ENCODE measurements at places on chromosomes 4 and X. TPM values are rescaled to one million over a fixed set of nuclear protein-coding genes. Genes with fewer than 3 reads are reported as not detected.

TMPRSS11B gene
- total RNA-seq: not detected

SOD3 gene
- not detected for total RNA-seq

HMGN5 gene
- 1.6 TPM for total RNA-seq

- no peak for DNase-seq
These were observed 31.5 kb downstream of the NOP14 start for GRCh38 chr4:2931512-2932301.

DNA sequence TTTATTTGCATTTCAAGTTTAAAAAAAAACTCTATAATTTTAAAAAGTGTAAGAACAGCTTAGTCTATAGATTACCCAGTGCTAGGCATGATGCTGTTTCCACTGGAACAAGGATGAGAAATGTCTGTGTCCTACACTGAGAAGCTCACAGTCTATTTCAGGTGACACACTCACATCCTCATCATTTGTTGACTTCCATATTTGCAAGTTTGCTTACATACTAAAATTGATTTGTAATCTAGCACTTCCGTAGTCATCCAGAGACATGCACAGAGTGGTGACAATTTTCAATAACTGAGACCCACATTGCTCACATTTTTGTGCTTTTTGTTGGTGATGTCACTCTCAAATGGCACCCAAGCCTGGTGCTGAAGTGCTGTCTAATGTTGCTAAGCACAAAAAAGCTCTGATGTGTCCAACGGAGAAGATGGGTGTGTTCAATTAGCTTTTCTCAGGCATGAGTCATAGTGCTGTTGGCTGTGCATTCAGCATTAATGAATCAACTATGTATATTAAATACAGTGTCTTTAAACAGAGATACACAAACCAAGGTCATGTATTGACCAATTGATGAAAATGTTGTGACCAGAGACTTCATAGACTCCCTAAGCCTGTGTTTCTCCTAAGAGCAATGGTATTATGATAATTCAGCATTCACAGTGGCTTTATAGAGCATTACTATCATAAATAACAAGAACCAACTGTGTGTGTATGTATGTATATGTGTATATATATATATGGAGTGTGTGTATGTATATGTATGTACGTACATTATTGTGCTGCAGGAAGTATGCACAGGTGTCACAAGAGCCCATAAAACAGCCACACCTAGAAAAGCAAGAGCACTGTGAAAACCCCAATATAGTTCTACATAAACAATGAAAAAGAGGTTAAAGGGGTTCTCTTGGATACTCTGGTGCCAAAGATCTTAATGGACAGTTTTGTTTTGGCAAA lies 31.2 kb upstream of the VCX3B start:
- no peak for DNase-seq

F8A3 gene
- total RNA-seq: 0.56 TPM

DNA sequence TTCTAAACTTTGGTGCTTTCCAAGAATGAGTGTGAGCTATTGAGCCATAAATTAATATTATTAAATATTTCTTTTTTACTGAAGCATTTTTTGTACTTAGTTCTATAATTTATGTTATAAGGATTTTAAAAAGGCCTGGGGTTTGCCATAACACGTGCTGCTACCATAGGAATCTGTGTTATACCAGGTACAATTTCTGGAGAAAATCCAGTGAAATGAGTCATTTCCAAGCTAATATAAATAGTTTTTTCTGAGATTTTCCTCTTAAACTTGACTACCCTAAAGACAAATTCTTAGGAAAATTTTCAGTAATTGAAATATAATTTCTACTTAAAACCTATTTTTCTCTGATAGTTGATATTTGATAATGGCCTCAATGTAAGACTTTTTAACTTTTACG lies 130.8 kb downstream of the TLL1 start:
- DNase-seq: no peak

ACE2 gene
- 0.07 TPM for total RNA-seq

- no peak for DNase-seq
These were observed 204.4 kb downstream of the NSUN7 start for GRCh38 chr4:40954088-40954668.

SPATA4 gene
- not detected for total RNA-seq
